Small intestine (tissue), 16 donors: ENCODE measurements at places on chromosomes 6 and 20.
A peak's percentile ranks its signal among the peaks of the same experiment; 100 is the strongest.

DNA sequence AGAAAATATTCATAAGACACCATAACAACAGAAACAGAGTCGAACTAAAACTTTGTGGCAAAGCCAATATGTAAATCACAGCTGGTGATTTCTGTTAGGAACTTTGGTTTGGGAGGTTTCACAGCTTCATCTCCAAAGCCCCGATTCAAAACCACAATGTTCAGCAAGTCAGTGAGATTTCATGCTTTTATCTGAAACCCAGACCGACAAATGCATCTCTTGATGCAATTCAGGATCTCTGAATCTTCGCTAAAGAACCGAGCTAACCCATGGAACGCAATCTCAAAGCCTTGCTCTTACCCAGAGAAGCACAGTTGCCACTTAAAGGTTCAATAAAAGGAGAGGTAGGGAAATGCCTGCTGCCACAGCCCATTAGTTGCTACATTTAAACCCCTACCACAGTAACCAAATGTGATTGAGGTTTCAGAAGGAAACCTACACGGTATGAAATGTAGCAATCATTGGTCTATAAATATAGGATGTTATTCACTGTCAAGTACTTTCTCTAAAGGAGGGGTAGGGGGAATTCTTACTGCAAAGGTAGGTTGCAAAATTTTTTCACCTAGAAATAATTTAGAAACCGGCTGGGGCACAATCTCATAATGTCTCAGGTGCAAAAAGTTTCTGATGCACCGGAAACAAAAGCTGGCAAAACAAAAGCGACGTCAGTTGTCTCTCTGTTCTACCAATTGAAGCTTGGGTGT lies 381.0 kb upstream of the ARID1B start:
- DNase-seq = no peak

DNA sequence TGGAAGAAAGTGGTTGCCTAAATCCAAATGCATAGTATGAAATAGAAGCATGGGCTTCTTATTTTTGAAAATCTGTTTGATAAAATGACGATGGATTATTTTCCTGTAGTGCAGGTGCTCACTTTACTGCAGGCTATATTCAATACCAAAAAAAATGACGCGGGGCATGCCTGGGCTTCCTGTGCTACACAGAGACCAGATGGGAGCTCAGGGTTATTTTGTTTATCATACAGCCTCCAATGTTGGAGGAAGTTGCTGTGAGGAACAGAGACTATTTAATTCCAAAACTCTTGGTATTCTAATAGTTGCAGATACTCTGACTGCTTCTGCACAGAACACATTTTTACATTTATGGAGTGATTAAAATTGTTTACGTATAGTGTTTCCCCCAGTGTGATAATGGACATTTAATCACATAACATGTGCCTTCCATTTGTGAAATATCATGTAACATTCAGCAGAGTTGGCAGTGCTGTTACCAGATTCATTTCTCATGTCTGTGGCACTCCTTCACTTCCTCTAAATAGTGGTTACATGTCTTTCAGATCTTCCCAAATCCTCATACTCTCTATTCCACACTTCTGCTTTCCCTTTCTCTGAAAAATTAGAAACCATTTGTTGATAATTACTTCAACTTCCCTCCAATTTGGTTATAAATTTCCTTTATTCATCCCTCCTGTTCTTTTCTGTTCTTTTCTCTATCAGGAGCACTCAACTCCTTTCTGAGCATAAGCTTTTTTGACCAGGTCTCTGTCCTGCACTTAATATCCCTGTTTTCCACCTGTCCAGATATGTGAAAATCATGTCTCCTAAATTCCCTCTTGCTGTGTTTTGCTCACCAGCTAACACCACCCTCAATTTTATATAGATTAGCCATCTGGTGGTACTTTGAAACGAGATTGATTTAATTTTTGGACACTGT lies 121.6 kb downstream of the ADGRB3 start:
- DNase-seq = no peak

- no peak for DNase-seq
These were observed at the start of gene TAAR1 for GRCh38 chr6:132659082-132659481. Gene TAAR1, minus strand, starts transcription at chr6:132659182. Its CDS starts 13,179 bp downstream, at chr6:132646003.

GRCh38 chr20:51461306-51461705 lies 81.2 kb downstream of the NFATC2 start:
- no peak for DNase-seq

DNA sequence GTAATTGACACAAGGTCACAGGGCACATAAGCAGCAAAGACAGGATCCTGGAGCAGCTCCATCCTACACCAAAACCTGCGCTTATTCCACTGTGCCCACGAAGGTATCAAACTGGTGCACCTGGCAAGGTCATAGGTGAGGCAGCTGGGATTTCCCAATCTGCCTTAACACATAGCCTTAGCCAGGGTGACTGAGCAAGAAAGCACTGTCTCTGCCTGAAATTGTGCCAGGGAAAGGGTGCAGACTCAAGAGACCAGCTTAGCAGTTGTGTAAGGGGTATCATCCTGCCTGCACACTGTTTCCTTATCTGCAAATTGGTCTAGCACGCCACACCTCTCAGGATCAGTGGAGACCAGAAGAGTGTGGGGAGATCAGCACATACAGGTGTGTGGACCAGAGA lies 82.8 kb downstream of the MAFB start:
- no peak for DNase-seq

DNA sequence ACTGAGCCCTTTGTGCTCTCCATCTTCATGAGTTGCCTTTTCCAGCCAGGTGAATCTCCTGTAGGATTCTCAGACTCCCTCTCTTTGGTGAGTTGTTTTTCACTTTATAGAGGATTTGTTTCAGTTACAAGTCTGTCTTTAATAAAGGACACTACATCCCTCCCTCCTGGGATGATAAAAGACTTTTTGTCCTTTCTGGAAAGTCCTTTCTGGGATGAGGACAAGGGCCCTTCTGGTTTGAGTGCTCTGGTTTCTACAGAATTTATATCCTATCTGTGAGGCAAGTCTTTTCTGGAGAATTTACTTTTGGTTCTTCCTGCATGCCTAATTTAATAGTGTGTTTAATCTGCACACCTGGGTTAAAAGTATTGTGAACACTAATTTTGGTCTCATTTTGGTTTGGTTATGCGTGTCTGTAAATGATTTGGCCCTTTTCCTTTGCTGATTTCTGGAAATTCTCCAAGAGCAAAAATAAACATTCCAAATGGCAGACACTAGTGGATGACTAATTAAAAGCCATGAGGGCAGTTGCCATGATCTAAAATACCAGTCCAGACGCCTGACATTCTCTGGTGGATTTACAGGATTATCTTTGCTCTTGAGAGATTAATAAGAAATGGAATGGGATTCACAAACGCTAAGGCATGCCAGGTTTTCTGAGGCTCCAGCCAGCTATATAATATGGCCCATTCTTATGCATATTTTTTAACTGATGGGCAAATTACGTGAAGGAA lies 44.8 kb downstream of the TCP11 start:
- DNase-seq = no peak

DNA sequence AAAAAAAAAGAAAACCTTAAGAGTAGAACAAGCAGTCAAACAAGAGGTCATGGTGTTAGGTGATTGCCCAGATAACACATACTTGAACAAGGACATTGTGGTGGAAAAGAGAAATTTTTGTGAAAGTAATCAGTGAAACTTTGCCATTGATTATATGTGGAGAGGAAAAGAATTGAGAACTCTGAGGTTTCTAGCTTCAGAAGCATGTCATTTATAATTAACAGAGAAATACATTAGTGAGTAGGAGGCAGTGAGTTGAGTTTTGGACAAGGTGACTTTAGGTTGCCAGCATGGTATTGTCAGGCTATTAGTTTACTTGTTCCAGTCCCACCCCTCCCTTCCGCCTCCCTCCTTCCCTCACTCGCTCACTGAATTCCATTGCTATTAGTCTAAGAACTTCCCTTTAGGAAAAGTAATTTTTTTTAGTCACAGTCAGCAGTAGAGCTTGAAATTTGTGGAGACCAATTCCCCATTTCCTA lies 17.2 kb downstream of the TAB2 start:
- no peak for DNase-seq

DNA sequence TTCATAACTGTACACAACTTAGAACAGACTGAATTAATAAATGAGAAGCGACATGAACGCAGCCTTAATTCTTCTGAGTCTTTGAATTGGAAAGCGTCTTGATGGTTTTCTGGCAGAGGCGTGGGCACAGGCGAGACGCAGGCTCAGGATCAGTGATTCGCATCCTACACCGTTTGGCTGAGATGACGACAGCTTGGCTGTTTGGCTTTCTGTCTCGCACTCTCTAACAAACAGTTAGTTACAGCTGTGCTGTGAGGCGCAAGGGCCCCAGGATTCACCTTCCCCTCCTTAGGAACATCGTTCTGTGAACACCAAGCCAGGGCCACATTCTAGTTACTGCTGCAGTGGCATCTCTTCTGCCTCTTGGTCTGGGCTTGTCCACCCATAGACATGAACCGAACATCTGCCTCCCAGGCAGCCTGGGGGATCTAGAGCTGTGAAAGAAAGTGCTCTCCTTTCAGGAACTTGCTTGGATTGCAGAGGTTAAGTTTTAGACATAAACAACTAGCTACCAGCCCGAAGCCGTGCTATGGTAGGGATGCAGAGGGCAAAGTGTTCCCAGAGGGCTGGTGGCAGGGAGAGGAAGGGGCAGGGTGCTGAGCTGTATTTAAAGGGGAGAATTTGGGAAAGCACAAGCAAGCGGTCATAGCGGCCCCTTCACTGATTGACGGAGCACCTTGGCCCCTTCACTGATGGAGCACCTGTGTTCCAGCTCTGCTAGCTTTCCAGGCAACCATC lies 49.6 kb downstream of the TCP11 start:
- no peak for DNase-seq

DNA sequence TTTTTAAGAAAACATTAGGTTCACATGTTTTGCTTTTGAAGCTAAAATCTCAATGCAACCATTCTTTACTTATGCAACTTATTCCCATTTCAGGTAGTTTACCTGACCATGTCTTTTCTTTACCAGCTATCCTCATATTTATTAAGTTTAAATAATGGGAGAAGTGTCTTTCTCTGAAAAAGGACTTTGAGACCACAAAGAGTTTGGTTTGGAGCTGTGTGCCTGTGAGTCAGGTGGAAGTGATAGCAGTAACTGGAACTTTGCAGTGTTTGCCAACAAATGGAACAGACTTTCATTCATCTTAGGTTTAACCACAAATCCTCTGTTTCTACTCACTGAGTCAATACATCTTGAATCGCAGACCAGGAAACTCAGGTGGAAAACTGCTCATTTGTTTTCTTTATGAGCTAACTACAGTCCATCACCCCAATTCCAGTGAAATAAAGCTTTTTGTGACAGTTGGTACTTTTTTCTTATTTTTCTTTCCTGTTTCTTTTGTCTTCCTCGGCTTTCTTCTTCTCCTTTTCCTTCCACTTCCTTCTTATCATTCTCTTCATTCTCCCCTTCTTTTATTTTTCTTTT lies 148.3 kb upstream of the RIN2 start:
- DNase-seq = no peak

GRCh38 chr6:7311917-7312615 lies 933 bp downstream of the SSR1 start:
- DNase-seq = peak; percentile 24

DNA sequence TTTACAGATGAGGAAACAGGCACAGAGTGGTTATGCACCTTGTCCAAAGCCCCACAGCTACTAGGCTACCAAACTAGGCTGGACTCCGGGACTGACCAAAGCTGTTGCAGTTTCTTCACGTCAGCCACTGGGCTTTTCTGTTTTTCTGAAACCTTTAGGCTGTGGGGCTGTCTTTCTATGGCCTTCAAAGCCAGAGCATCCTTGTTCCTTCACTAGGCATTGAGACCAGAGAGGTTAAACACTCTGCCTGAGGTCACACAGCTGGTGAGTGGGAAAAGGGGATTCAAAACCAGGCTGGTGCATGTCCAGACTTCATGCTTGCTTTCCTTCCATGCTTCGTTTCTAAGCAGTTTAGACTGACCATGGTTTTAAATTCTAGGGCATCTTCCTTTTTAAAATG lies 97.5 kb upstream of the KCNG1 start:
- DNase-seq = no peak

GRCh38 chr20:2617099-2617714 lies 35.2 kb upstream of the NOP56 start:
- no peak for DNase-seq

- DNase-seq = no peak
These were observed 968 bp upstream of the CCN5 start for GRCh38 chr20:44714102-44714700.

GRCh38 chr6:136737374-136737844 lies 54.9 kb downstream of the MAP3K5 start:
- DNase-seq = peak; percentile 40

GRCh38 chr20:54026295-54027064 lies 43.9 kb downstream of the BCAS1 start:
- no peak for DNase-seq

DNA sequence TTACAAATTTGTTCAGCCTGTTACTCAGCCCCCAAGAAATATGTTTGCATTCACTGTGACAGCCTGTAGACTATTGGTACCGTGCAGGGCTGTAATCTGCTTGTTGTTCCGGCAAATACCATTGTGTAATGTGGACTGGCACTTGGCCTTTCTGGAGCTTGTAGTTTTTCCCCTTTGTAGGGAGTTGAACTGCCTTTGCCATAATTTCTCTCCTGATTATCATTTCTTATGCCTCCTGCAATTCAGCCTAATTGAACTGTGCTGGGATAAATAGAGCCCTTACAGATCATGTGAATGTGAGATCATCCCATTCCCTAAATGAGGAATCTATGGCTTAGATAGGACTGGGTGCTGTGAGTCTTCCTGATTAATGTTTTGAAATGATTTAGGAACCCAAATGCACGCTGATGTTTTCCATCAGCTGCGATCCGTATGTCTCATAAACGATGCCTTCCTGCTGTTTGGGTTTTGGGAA lies 185.1 kb downstream of the JARID2 start:
- no peak for DNase-seq

DNA sequence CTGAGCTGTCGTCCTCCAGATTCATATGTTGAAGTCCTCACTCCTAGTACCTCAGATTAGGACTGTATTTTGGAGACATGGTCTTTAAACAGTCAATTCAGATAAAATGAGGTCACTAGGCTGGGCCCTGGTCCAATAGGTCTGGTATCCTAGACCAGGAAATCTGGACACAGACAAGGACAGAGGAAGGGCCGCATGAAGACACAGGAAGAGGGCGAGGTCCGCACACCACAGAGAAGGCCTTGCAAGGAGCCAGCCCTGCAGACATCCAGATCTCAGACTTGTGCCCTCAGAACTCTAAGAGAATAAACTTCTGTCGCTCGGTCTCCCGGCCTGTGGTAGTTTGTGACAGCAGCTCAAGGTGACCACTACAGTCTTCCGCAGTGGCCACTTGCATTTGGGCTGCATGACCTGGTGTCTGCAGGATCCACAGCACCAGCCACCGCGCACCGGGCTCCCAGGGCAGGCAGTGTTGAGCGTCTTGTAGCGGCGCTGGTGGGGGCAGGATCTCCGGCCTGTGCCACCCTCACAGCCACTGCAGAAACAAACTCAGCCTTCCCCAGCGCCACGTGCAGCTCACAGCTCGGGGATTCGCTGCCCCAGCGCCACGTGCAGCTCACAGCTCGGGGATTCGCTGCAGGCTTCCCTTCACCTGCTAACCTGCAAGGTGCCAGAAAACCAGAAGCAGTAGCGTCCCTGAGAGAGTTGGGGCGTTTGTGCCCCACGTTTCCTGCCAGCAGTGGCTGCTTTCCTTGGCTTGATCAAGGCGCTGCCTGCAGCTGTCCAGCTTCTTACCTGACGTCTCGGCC lies 6.0 kb upstream of the RBM38 start:
- no peak for DNase-seq
